Stimulated activated CD8-positive, alpha-beta memory T cell treated with anti-CD3 and anti-CD28 coated beads, Interleukin-15, amount 100 ng/mL, for 48 hours (primary cell): ENCODE measurements at places on chromosomes 16 and 17.

GRCh38 chr16:22890976-22891375, 77.0 kb downstream of the HS3ST2 start:
- no peak for DNase-seq

GRCh38 chr17:41653892-41654677, 29.7 kb upstream of the KRT17 start:
- DNase-seq, result no peak

DNA sequence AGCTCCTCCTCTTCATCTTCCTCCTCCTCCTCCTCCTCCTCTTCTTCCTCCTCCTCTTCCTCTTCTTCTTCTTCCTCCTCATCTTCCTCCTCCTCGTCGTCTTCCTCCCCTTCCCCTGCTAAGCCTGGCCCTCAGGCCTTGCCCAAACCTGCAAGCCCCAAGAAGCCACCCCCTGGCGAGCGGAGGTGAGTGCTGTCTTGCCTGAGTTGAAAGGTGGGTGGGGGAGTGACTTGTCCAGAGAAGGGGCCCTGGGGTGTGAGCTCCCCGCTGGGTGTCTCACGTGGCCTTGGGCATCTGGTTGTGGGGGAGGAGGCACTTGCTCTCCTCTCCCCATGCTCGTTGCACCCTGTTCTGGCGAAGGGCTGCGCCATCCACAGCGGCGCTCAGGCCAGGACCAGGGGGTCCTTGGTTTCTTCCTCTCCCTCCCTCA, 8.0 kb downstream of the ELOB start:
- no peak for DNase-seq

GRCh38 chr17:76048025-76048605, 21.0 kb upstream of the EVPL start:
- DNase-seq, result no peak

DNA sequence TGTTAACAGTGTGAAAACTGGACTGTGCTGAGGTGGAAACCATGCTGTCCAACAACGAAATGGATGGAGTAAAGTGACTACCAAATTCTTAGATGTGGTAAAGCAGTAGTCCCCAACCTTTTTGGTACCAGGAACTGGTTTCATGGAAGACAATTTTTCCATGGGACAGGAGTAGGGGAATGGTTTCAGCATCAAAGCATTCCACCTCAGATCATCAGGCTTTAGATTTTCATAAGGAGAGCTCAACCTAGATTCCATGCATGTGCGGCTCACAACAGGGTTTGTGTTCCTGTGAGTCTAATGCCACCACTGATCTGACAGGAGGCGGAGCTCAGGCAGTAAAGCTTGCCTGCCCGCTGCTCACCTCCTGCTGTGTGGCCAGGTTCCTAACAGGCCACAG, 11.5 kb downstream of the SLX4 start:
- no peak for DNase-seq

- no peak for DNase-seq
Observed at GRCh38 chr17:68860941-68861340, 94.3 kb downstream of the ABCA8 start.

- DNase-seq, result no peak
Observed at GRCh38 chr17:72361892-72362291, 241.1 kb downstream of the SOX9 start.

DNA sequence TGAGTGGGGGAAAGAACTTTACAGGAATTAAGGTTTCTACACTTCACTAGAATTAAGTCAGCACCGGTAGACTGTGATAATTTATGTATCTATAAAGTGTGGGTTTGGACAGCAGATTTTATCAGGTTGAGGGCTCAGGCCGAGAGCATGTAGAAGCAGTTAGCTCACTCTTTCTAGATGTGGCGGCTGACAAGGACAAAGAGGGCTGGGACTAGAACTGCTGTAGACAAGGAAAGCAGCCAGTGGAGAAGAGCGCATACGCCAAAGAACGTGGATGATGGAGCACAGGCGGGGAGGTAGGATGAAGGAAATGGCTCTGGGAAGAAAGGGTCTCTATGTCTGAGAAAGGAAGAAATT, 504 bp upstream of the GOSR1 start:
- DNase-seq, result no peak

DNA sequence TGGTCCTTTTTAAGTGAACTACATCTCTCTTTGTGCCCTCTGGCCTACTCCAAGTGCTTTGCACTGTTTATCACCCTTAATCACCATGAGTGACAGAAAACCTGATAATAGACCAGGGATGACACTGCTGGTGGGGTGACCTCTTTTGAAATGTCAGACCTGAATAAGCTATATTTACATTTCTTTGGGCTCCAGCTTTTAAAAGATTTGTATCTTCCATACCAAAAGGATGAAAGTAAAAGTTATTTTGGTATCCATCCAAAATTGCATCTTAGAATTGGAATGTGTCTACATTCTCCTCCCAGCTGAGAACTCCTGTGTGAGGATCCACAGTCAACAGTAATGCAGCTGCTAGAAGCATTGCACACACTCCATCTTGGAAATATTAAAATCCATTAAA, 370.0 kb downstream of the CDH11 start:
- DNase-seq, result no peak

DNA sequence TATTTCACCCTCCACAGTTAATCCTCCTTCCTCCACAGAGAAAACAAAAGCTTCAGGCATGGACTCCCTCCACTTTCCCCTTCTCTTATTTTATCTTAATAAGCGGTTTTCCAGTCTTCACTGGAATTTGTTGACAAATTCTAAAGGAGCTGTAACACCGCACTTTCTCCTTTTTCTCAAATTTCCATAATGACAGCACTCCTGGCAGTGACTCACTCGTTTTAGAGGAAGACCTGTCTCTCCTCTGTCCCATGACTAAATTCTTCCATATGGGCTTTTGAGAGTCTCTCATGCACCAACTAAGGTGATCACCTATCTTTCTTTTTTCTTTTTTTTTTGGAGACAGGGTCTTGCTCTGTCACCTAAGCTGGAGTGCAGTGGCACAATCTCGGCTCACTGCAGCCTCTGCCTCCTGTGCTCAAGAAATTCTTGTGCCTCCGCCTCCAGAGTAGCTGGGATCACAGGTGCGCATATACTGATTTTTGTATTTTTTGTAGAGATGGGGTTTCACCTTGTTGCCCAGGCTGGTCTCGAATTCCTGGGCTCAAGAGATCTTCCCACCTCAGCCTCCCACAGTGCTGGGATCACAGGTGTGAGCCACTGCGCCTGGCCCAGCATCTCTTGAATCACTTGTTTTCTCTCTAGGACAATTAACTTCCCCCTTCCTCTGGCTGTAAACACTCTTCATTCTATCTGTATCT, 7.7 kb downstream of the ITGAM start:
- no peak for DNase-seq

GRCh38 chr17:40564195-40564882, 933 bp downstream of the CCR7 start:
- DNase-seq, result no peak

- peak; percentile 44 for DNase-seq
Observed at GRCh38 chr17:49715717-49716279, 8.0 kb upstream of the SLC35B1 start.

- no peak for DNase-seq
Observed at GRCh38 chr16:58471209-58471975, 28.6 kb upstream of the NDRG4 start.

GRCh38 chr17:7351665-7352502, at the start of gene KCTD11:
Gene KCTD11, plus strand, starts transcription at chr17:7352162.
- DNase-seq, result peak; percentile 84

DNA sequence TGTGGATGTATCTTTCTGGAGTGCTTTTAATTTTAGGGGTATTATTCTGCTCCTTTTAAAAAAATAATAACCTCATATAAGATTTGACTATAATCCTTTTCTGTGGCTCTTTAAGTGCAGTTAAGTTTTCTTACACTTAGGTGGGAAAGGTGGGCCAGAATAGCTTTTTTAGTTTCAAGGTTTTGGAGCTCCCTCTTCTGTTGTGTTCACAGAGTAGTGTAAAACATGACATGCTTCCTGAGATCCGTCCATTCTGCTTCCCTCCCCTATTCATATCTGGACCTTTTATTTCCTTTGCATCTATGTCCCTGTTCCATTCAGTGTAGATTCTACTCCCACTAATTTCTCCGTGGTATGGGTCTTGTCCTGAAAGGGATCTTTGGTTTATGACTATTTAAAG, 12.8 kb downstream of the LRRC36 start:
- no peak for DNase-seq

DNA sequence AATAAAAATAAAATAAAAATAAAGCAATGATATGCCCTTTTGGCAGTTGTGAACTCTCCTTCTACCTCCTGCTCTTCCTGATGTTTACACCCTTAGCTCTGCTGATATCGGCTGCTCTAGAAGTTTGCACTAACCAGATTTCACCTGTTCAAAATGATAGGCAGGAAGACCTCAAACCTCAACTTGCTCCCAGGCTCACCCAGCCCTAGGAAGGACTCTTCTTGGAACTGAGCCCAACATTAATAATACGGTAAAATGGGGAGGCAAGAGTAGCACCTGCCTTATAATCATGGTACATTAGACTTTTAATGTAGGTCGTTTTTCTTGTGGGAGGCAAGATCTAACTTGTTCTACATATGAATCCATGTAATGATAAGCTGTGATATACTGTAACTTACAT, 61.2 kb upstream of the MED13 start:
- DNase-seq, result no peak

- no peak for DNase-seq
Observed at GRCh38 chr16:87310610-87311009, 6.6 kb downstream of the C16orf95 start.

GRCh38 chr17:61399131-61400065, at the start of gene TBX2:
Gene TBX2, plus strand, starts transcription at chr17:61399843. Its CDS starts 334 bp downstream, at chr17:61400177.
- DNase-seq, result no peak

DNA sequence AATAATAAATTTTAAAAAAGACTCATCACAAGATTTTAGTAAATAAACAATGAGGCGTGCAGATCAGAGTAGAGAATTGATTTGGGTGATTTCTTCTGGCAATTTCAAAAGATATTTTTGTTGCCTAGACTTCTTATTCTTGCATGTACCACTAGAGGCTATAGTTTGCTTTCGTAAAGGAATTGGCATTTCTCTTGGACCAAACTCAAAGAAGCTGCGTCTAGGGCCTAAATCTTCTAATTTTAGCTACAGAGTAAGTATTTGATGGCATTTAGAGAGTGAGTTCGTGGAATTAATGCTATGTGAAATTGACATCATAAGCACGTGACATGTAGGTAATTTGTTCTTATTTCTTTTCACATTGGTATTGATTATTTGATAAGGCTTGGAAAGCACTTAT, 24.4 kb upstream of the ABCC11 start:
- no peak for DNase-seq

DNA sequence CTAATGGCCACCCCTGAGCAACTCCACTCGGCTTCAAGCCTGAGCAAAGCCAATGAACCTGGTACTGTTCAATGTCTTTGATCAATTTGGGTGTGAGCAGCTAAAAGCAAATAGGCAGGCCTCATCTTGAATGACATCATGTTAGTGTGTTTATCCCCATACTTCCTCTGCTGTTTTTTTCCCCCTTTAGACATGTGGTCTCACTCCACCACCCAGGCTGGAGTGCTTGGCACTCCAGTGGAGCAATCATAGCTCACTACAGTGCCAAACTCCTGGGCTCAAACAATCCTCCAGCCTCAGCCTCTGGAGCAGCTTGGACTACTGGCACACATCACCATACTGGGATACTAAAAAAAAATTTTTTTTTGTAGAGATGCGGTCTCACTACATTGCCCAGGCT, 75.4 kb downstream of the ARHGAP17 start:
- no peak for DNase-seq

DNA sequence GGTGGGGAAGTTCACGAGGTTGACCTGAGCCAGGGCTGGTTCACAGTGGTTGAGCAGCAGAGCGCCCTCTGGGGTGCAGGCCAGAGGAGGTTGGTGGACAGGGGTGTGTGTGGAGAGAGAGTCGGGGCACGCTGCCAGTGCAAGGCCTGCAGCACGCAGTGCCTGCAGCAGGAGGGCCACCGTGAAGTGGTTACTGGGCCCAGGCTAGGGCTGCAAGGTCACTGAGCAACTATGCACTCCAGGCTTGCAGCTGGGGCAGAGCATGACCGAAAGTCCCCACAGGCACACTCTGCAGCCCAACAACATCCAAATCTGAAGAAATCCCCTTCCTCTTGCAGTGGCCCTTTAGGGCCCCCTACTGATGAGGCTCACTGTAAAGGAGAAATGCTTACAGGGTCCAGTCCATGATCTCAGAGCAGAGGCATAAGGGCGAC, 89.1 kb upstream of the NOL11 start:
- DNase-seq, result no peak

DNA sequence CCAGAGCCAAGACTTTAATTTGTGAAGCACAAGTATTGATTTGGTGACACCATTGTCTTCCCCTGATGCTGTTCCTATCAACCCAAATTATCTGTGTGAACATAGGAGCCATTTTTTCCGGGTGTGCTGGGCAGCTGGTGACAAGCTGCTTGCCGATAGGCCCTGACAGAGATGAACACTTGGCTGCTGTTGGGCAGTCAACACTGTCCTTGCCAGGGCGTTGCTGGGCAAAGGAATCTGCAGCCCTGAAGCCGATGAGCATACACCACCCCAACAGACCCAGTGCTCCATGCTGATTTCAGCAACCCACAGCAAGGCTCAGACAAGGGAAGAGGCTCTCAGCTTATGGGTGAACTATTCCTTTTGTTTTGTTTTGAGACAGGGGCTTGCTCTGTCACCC, 105.4 kb downstream of the YPEL2 start:
- no peak for DNase-seq

DNA sequence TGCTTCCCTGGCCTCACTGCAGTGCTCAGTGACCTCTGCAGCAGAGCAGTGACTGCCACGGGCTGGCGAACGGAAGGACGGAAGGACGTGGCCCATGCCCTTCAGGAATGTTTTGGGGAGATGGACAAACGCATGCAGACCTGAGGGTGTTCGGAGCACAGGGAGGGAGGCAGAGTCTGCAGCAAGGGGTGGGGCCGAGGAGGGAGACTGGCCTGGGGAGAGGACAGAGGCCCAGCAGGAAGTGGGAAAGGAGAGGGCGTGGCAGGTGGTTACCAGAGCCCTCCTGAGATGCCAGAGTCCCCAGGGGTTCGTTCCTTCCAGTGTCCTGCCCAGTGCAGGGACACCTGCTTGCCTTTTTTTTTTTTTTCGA, 21.9 kb downstream of the ADORA2B start:
- DNase-seq, result no peak

DNA sequence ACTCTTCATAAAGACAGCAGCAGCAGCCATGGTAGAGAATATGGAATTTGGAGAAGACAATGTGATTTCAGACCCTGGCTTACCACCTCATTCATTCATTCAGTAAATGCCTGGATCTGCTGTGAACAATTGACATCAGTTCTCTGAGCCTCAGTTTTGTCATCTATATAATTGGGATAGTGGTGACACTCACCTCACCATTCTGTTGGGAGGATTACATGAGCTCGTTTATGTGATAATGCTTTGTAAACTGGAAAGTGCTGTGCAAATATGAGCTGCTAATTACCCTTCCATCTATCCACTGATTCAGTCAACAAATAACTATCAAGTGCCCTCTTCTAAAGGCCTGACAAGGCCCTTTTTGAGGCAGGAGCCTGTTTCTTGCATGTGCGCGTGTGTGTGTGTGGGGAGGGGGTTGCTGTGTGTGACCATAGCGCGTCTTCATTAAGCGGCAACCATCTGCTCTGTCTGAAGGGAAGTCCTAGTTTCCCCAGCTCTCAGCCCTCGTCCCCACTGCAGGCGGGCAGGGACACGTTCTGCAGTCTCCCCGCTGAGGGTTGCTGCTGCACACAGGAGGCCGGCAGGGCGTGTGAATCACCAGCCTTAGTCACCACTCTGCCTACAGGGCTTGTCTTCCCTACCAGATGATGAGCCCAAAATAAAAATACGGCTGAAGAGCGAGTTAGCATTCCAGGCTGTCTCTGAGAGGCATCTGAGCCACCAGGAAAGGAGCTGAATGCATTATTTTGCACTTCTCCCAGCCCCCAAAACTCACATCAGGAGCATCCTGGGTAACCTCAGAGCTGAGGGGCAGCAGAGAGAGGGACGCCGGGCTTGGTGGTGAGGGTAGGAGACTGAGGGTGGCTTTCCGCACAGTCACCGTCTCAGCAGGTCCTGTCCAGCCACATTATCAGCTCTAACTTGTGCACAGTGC, 19.9 kb downstream of the ARL4D start:
- no peak for DNase-seq
